H7 (cell line): ENCODE measurements at places on chromosomes 3 and 15.
A peak's percentile ranks its signal among the peaks of the same experiment; 100 is the strongest.

- DNase-seq: no peak
These were observed 6.4 kb upstream of the ITGB5 start for GRCh38 chr3:124893526-124893925.

DNA sequence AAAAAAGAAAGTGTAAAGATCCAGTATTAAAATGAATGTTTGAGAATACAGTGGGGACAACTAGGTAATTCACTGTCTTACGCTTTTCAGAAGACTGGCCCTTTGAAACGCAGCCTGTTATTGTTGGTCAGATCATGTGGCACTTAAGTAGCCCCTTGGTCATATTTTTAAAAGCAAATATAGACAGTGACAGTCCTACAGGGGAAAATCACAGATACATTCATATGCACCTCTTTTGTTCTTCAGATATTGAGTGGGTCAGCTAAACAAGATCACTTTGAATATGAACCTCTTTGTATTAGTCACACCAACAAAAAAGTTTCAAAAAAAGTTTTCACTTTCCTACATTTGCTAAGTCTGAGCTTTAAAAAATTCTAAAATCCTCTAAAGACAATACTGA is 36.0 kb downstream of the TIGIT start:
- DNase-seq: no peak

DNA sequence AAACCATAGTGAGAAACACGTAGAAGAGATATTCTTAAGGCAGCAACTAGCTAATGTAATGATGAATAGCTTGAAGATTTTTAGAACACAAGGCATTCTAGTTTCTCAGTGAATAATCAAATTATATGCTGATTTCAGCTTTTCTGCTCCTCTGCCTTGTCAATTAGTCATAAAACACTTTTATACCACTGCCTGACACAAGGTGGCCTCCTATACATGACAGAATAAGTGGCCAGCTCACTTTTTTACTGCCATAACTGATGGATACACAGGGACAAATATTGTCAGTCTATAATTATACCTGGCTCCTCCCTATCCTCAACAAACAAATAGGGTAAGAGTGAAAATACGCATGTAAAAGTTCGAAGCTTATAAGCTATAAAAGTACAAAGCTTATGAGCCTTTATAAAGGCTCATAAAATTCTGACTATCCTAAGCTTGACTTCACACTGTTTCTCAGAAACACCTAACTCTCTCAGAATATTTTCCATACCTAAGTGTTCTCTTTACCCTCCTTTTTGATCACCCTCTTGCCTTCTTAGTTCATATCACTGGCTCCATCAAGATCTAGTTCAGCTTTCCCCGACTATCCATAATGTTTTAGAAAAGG is 81.6 kb downstream of the HERC1 start:
- peak; percentile 17 for DNase-seq

DNA sequence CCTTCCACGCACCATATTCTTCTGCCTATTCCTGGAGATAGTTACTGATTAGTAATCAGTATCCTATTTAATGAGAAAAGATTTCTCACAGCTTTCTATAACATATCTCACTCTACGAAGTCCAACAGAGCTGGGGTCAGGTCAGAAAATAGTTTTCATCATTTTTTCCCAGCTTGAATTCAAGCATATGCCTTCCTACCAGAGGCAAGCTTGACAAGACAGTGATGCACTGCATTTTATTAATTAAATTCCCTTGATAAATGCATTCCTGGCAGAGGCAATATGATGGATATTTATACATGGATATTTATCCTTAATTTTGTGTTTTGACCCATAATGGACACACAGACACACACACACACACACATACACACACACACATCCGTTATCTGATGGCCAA is 961.4 kb downstream of the EPHA3 start:
- DNase-seq: no peak

DNA sequence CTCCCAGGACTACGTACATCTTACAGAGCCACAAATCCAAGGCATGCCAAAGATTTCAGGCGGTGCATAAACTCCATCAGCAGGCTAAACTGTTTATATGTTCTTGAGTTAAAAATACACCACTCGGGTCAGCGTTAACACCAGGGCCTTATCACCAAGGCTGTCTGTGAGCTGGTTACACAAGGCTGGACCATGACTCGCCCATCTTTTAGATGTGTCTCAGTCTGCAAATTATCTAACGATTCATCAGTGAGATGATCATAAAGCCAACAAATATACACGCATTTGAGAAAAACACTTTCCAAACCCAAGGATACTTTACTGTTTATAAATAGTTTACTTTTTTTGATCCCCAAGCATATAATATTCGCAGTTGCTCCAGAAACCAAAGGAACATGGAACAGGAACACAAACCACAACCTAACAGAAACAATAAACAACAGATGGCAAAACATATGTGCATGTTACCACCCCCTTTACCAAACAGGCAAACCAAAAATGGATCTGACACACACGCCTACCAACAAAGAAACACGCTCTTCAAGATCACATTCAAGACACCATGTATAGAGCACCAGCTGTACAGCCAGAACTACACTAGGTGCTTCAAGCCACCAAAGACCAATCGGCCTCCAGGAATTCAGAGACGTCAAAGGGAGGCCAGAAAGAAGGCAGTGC is 15.4 kb downstream of the LRIG1 start:
- no peak for DNase-seq

- no peak for DNase-seq
These were observed 151.1 kb downstream of the CTNNB1 start for GRCh38 chr3:41350441-41350840.
